ENCODE measurements at places on chromosomes 16 and 17.

DNA sequence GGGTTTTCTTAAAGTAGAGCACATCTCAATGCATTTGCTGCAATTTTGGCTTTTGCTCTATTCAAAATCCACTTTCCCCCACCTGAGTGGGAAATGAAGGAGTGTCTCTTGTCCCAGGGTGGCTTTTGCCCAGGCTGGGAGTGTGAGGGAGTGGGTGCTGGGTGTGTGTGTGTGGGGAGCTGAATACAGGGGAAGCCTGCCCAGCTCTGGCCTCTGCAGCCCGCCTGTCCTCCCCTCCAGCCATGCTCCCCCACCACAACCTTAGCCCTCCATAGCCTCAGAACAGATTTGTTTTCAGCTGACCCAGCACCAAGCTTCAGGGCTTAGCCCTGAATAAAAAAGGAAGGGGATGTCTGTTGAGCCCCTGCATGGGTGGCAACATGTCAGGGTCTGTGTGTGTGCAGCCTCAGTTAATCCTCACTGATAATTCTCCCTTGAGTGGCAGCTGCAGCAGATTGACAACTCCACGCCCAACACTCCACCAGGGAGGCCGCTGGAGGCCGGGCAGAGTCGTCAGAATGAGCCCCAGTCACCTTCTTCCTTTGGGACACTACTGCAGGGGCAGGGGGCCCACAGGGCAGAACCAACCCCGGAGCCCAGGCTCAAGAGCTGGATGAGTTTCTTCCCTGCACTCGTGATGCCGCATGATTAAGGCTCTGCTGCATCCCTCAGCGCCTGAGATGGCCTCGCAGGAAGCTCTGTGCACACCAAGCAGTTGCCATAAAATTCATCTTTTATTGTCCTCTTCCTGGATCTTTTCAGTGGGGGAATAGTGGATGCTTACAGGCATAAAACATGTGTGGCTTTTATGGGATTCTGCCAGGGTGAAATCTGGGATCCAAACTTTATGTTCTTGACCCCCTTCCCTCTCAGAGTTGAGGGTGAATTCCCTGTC is 55.0 kb downstream of the SPACA3 start:
- no peak for ATAC-seq

- no peak for ATAC-seq
Measured at GRCh38 chr17:31413081-31413799, 21.8 kb downstream of the RAB11FIP4 start.

- ATAC-seq: peak; percentile 90
Measured at GRCh38 chr17:31524926-31525800, 133.7 kb downstream of the RAB11FIP4 start.

DNA sequence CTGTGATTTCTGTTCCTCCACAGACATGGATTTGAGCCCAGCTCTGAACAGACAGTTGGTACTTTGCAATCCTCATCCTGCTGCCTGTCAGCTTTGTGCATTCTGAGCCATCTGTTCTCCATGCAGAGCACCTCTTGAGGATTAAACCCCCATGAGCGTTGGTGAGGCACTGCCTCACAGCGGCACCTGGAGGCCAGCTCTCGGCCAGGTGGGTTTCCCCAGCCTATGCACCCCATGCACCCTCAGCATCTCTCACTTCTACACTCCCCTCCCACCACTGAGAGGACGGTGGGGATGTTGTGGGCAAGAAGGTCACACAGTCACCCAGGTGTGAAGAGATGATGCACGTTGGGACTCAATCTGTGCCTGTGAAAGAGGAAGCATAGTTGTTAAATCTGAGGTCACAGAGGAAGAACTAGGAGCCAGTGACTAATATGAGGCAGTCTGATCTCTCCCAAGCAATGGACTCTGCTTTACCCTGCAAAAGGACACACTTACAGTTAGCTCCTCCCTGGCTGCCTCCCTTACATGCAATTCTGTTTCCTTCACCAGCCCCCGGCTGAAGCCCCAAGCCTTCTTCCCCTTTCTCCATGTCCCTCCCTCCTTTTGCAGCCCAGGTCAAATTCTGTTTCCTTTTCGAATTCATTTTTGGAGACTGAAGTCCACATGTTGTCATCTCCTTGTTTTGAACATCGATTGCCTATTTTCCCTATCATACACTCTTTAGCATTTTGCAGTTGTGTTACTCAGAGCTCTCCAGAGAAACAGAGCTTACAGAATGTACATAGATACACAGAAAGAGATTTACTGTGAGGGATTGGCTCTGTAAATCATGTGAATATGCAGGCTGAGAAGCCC is 58.5 kb downstream of the HS3ST3B1 start:
- peak; percentile 98 for ATAC-seq

- no peak for ATAC-seq
Measured at GRCh38 chr16:48627148-48627547, 17.2 kb upstream of the N4BP1 start.

DNA sequence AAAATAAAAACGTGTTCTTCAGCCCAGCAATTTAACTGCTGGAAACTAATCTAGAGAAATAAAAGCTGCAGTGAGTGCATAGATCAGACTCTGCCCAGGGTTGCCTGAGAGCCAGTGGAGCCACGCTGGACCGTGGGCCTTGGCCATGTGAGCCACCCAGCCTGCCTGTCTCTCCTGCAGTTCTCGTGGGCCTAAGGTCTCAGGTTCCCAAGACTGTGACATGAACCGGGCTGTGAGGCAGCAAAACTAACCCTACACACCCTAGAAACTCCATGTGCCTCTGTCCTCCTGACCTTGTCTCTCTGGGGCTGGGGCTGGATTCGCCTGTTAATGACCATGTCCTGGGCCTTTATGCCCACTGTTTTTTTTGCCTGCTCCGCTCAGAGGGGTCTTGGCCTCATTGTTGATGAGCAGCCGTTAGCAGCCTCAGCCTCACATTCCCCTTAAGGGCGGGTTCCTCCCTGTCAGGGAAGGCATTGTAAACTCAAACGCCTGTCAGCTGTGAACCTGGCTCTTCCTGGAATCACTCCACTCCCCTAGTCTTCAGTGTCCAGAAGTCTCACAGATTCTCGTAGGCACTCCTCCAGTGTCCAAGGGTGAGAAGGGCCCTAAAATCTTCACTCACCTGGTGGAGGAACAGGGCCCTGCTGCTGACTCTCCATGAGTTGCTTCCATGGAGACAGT is 16.9 kb downstream of the C16orf90 start:
- ATAC-seq: no peak

GRCh38 chr17:16919663-16920627 is 52.0 kb downstream of the TNFRSF13B start:
- no peak for ATAC-seq

DNA sequence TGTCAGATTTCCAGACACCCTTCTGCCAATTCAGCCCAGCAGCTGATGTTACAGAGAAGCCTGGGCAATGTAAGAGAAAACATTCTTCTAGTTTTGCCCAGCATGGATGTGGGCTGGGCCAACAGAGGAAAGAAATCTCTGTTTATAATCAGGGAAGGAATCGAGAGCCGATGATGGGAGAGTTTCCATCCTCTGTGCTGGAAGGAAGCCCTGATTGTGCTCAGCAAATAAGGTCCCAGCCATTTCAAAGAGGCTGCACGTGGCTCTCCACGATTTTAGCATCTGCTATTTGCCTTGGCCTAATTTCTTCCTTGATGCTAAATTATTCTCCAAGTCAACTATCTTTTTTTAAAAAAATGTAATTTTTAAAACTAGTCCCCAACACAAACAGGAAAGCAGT is 70.0 kb downstream of the IRX6 start:
- no peak for ATAC-seq

DNA sequence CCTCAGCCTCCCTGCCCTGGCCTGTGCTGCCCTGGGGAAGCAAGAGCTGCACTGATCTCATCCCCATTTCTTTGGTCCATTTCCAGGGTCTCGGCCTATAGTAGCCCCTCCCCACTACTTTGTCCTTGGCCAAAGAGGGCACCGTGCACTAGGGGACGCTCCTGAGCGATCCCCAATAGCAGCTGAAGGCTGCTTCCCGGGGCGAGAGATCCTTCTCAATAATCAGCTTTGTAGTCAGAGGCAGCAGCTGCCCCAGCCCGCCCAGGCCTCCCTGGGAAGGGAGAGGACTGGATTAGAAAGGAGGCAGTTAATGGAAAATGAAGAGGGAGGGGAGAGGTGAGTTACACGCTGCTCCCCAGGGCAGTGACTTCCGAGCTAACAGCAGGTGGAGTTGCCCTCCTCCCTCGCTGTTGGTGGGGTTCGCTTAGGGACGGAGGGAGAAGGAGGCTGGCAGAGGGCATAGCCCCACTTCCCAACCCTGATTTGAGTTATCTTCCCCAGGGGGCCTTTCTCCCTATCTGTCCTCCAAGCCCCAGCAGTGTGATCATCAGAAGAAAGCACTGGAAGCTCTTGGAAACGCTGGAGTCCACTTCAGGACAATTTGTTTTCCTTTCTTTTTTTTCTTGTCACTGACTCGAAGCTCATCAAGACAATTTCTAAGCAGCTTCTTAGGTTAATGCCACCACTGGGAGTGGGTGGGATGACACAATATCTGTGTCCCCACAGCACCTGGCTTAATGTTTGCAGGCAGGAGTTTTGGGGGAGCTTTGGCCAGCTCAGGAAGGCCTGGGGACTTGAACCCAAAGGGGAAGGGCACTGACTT is 2.6 kb downstream of the MXRA7 start:
- no peak for ATAC-seq

DNA sequence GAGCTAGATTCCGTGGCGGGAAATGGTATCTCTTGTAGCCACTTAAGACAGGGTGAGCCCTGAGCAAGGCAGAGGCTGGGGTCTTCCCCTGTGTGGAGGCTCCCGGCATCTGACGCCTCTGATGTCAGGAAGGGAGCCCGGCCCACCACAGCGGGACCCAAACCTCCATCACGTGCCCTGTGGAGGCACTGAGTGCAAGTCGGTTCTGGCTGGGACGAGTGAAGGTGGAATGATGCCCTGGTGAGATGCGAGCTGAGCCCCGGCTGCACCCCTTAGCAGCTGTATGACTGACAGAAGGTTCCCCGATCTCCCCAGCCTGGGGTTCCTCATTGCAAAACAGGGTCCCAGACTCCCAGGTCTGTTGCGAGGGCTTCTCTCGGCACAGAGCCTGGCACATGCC is 187.4 kb upstream of the TNRC6C start:
- no peak for ATAC-seq

GRCh38 chr17:45689451-45689850 is 94.7 kb upstream of the CRHR1 start:
- no peak for ATAC-seq

DNA sequence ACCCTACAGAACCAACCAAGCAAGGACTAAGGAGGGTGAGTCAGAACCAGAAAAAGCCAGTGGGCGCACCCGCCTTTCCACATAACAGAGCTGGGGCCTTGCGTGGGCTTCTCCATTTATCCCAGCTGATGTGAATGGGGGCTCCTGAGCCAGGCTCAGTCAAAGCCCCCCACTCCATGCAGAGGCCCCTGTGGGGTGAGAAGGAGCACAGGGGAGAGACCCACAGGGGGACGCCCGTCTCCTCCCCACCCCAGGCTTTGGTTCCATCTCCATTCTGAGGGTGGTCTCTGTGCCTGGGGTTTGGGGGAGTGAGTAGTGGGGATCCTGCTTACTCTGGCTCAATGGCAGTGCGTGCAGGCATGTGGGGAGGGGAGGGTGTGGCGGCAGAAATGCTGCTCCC is 210.1 kb upstream of the TNRC6C start:
- no peak for ATAC-seq

DNA sequence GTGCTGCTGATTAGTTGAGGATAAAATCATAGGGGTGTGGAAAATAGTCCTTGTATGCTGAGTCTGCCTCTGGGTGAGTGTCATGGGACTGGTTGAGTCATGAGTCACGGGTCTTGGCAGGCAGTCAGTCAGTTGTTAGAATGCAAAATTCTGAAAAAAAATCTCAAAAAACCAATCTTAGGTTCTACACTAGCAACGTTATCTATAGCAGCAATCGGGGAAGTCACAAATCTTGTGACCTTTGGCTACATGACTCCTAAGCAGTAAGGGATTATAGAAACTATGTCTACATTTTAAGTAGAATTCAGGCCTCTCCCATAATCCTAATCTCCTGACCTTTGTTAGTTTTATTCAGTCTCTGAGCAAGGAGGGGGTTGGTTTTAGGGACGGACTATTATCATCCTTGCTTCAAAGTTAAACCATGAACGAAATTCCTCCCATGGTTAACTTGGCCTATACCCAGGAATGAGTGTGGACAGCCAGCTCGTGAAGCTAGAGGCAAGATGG is 18.0 kb upstream of the PMFBP1 start:
- ATAC-seq: no peak

GRCh38 chr16:4615384-4616046 is 827 bp upstream of the UBALD1 start:
- ATAC-seq: no peak

GRCh38 chr17:77246110-77247047 is 105.6 kb downstream of the SEC14L1 start:
- no peak for ATAC-seq

DNA sequence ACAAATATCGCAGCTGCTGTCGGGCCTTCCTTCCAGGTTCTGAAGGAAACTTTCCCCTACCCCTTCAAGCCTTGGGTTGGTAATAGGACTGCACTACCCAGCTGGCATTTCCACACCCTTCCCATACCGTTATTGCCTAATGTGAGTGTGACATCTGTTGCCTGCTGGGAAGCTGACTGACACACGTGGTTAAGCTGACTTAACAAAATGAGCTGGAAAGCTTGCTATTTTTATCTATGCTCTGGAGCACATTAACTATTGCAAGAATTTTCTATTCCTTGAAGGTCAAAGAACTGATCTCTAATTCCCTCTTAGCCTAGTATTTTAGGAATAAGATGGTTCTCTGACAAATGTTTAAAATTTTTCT is 79.5 kb downstream of the PMP22 start:
- ATAC-seq: no peak

DNA sequence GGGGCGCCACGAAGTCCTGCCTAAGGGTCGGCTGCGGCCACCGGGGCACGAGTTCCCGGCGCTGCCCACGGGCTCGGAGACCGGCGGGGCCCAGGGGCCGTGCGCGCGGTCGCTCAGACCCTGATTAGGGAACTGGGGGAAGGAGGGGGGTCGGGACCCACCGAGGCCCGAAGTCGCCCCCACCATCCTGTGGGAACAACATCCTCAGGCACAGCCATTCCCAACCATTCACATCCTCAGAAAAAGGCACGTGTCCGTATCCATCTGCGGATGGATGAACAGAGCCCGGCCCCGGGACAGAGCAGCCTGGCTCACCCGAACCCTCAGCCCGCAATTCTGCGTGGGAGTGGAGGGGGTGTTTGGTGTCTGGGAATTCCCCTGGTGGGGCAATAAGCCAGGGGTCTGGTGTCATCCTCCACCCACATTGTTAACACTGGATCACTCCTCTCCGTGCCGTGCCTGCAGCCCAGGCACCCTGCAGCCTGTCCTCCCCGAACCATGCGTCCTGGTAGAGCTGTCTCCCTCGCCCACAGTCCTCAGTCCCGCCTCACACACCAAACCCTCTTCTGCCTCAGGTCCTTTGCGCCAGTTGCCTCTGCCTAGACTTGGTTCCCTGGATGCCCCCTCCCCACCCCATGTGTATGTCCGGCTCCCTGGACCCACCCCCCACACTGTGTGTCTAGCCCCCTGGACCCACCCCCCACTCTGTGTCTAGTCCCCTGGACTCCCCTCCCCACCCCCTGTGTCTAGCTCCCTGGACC is 789 bp upstream of the CCDC57 start:
- ATAC-seq: peak; percentile 32

- ATAC-seq: no peak
Measured at GRCh38 chr16:20410121-20410723, 888 bp downstream of the ACSM5 start.
